ENCODE measurements at places on chromosomes 5 and 9.

GRCh38 chr5:168513861-168514428 is 15.2 kb upstream of the FBLL1 start:
- no peak for DNase-seq

DNA sequence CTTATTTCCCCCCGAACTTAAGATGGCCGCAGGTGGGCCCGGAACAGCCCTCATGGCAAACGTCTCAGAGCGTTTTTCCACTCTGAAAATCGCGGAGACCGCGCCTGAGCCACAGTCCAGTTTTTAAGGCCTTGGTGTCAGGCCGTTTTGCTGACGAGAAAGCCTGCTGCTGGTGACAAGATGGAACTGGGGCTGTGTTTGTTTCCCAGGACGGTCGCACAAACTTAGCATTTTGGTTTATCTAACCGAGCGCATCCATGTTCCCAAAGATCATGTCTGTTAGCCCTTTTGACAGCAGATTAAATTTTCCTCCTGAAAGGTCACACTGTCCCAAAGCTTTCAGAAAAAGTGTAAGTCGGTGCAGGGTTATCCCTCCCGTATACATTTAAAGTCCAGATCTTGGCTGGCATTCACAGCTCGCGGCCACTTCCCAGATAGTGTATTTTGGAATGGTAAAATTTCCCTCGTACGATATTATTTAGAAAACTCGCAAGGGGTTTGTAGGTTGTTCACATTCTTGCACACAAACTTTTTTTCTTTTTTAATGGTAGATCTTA is 812 bp downstream of the SREK1 start:
- DNase-seq, result no peak

DNA sequence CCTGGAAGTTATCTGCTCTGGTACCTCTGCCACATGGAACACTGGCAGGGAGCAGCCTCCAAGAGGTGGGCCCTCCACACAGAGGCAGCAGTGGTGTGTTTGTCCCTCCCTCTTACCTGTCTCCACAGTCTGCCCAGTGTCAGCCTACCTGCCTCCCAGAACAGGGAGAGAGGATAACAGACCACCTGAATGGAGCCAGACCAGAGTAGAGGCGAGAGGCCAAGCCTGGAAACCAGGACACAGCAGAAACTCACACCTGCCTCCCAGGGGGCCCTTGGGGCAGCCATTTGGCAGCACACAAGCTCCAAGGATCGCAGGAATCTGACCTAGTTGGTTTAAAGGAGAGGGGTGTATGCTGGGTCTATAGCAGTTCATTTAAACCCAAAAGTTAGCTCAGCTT is 100.2 kb upstream of the ZNF366 start:
- no peak for DNase-seq

- no peak for DNase-seq
These were observed 373.4 kb upstream of the ACO1 start for GRCh38 chr9:32011049-32011448.

DNA sequence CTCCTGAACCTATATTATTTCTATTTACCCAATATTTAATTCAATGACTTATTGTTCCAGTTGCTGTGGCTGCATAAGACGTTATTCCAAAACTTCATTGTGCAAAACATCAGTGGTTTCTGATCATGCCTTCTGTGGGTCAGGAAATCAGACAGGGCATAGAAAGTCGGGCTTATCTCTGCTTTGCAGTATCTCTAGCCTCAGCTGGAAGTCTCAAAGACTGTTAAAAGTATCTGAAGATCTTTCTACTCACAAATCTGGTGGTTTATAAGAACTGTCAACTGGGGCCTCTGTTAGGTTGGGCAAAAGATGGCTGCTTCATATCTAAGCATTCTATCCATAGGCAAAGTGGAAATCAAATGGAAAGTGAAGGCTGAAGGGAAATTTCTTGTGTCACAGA is 687.7 kb upstream of the ARRDC3 start:
- DNase-seq, result no peak

- no peak for DNase-seq
These were observed 44.2 kb upstream of the MAST4 start for GRCh38 chr5:66551945-66552344.

- no peak for DNase-seq
These were observed 192.7 kb downstream of the SMC2 start for GRCh38 chr9:104286799-104287198.

DNA sequence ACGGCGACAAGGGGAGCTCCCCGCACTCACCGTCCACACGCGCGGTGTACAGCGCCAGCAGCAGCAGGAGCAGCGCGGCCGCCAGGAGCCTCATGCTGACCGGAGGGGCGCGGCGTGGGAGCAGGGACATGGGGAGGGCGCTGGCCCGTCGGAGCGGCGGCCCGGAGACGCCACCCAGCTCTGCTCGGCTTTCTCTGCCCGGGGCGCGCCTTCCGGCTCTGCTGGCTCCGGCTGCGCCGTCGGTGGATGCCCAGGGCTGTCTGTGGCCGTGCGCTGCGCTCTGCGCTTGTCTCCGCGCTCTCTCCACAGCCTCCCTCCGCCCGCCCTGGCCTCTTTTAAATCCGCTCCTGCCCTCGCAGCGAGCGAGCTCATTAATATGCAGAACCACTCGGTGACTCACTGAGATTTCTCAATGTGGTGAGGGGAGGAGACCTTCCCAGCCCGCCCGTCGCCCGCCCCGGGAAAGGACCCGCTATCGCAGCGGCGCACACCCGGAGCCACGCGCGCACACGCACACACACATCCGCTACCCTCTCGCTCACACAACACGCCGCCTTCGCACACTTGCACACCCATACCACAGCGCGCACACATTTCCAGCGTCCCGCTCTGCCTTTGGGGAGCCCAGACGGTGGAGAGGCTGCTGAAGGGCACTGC is at the start of gene CXCL14:
CXCL14 (minus strand) TSS at position 307 of the 657 bp plus-strand sequence; CDS start at position 94, 213 bp downstream.
- peak; percentile 79 for DNase-seq

- no peak for DNase-seq
These were observed 22.9 kb upstream of the MSH3 start for GRCh38 chr5:80631278-80632259.

- no peak for DNase-seq
These were observed 3.5 kb downstream of the HDHD3 start for GRCh38 chr9:113373256-113373655.

GRCh38 chr9:117121316-117121715 is 293.5 kb downstream of the ASTN2 start:
- no peak for DNase-seq

DNA sequence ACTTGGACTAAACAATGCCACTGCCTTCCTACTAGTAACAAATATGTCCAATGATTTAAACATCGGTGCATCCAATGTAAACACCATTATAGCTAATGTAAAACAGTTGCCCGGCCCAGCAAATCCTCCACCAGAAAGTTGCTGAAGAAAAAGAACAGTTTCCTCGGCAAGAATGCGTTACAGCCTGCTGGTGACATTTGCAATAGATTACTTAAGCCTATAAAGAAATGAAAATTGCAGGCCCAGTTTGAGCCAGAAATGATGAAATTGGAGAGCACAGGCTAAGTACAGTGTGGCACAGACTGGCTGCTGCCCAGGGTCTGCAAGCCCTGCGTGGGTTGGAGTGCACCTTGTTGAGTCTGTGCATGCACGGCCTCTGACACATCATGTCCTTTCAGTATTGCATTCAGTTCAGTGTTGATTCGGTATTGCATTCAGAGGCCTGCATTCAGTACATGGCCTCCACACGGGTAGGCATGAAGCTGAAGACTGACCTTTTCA is 406.0 kb upstream of the KLF4 start:
- DNase-seq, result peak; percentile 96

GRCh38 chr9:82080265-82080664 is 91.7 kb downstream of the SPATA31D1 start:
- DNase-seq, result no peak

DNA sequence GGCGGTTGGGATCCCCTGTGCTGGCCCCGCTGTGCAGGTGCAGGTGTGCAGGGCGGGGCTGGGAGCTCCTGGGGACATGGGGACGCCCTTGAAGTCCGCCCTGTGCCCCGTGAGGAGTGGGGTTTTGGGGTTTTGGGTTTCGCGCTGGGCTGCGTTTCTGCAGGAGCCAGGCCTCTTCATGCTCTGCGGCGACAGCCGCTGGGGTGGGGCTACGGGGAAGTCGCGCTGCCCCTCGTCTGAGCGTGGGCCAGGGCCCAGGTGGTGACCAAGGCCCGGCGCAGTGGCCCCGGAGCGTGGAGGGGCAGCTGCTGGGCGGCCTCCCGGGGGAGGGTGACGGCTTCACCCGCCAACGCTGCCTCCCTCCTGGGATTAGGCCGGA is 47.8 kb upstream of the IRX4 start:
- no peak for DNase-seq

All from skin of body (tissue), 3 donors.